ENCODE measurements at places on chromosomes 11 and 22. TPM values are rescaled to one million over a fixed set of nuclear protein-coding genes. Genes with fewer than 3 reads are reported as not detected.

- no peak for DNase-seq
Measured at GRCh38 chr22:45450921-45451651, 37.6 kb downstream of the RIBC2 start.

Gene PTPRJ
- total RNA-seq = 2.4 TPM

DNA sequence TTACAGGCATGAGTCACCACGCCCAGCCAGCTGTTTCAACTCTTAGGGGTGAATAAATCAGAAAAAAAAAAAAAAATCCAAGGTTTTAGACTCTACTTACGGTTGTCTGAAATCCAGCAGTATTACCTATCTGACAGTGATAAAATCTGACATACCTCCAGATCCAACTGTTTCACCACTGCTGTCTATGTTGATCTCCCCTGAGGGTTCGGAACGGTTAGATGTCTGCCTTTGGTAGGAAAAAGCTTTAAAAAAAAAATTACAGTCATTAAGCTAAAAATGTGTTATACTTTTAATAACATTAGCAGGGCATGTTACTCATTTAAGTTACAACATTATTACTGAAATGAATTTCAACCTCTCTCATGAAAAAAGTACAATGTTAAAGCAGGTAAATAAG, 21.1 kb downstream of the NCAPD3 start:
- DNase-seq = no peak

GRCh38 chr11:60389279-60389910, 6.9 kb upstream of the MS4A14 start:
- no peak for DNase-seq

DNA sequence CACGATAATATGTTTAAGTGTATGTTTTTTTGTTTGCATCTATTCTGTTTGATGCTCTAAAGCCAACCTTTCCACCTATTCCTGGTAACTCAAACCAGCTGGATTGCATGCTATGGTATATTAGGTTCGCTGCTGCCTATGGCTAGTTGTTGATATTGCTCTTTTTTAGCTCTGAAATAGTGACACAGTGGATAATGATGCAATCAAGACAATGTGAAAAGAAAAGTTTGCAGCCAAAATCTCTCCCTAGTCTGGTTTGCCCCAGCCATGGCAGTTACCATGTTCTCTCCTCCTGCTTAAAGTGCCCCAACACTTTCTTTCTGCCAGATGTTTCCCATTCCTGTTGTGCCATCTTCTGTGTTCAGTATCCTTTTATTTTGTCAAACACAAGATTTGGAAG, 269.7 kb downstream of the DYNC2H1 start:
- no peak for DNase-seq

Gene HARBI1
- 11.1 TPM for total RNA-seq

- no peak for DNase-seq
Measured at GRCh38 chr22:38171927-38172831, 9.5 kb downstream of the PLA2G6 start.

Gene STX5
- 40.7 TPM for total RNA-seq

DNA sequence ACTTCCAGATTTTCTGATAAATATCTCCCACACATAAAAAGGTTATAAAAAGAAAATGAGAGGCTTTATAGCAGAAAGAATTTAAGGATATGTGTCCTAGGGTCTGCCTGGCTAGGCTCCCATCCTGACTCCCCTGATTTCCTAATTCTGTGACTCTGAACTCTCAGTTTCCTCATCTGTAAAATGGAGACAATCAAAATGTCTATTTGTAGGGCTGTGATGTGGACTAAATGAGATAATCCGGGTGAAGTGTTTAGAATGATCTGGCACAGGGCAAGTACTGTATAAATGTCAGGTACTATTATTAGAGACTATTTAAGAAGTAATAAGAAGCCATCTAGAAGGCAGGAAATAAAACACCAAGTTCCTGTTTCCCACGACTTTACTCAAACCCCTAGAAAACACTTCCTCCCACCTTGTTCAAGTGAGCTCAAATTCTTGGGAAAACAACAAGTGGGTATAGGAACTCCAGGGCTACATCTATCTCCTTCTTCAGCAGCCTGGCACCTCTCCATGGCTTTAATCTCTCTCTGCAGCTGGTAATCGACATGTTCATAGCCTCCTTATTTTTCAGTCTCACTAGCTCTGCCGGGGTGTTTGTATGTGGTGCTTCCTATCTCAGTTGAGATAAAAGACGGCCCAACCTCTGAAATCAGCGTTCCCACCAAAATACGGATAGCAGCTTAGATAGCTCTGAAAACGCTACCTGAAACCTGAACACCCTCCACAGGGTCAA, 6.7 kb downstream of the ASCC2 start:
- no peak for DNase-seq

- no peak for DNase-seq
Measured at GRCh38 chr11:76141901-76142588, 64.3 kb downstream of the WNT11 start.

GRCh38 chr11:103525069-103525468, 415.8 kb downstream of the DYNC2H1 start:
- DNase-seq = no peak

DNA sequence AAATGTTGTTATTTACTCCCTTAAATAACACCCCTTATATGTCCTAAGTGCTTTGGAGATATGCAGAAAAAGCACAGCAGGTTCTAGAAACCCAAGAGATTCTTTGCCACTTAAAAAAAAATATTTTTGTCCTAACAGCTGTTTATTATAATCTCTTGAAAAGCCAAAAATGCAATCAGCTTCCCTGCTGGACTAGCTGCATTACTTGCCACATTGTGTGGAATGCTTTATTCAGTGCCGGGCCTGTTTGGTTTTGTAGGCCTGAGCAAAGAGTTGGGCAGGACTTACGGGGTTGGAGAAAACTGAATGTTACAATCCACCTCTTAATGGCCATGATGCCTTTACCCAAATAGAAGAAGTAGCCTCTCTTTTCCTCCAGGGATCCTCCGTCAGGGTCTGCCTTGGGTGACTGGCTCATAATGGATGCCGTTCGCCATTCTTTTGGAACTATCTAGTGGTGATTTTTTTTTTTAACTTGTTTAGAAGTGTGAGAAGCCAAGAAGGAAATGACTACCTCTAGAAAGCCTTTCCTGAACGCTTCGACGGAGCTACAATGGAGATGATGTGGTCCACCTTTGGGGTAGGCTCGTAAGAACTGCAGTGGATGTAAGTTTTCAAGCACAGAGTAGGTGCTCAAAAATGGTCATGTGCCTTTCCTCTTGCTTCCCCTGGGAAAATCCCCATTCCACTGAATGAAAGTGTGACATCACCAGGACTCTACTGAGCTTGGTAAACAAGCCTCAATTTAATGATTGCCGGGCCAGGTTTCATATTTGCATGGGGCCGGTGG, 241.3 kb upstream of the NCAM1 start:
- DNase-seq = no peak

Gene POU2AF2
- not detected for total RNA-seq

DNA sequence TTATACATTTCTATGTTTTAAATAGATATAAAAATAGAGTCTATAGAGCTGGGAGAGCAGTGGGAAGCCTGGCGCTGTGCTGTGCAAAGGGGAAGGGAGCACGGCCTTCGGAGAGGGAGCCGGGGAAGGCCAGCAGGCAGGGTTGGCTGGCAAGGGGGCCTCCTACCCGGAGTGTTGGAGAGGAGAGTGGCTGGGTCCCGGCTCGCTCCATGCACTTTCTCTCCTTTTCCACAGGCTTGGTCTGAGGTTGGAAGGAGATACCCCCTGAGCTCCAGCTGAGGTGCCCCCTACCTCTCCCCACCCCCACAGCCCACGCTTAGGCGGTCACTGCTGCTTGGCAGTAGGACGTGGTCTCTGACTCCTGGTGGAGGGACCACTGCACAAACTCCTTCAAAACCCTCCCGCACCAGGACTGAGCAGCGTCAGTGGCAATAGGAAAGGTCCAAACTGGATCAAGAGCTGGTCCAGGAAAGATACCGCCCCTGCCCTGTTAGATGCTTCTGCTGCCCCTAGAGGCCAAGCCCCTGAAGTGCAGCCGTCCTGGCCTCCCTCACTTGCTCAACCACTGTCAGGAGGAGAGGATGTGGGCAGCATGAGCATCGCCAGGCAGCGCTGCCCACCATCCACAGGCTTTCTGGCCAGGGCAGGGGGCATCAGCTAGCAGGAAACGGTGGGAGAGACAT, 52.9 kb downstream of the SYT13 start:
- DNase-seq = peak; percentile 89

DNA sequence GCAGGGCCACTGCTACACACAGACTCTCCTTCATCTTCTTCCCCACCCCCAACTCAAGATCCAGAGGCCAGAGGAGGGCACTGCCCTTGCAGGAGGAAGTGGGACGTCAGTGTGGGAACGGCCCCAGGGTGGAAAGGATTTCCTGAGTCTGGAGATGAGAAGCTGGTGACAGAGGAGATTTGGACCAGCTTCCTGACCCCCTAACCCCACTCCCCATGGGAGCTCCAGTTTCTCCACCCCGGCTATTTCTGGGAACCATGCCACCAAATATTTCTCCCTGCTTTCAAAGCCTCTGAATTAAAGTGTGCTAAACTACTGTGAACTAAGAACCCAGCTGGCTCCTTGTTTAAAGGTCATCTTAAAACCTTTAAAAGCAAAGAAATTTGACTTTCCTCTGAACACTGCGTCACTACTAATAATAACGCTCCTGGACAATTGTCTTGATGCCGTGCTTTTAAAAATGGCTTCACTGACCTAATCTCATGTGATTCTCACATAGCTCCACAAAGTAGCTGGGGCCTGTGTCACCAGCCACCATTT, 46.6 kb downstream of the CWC15 start:
- DNase-seq = no peak

DNA sequence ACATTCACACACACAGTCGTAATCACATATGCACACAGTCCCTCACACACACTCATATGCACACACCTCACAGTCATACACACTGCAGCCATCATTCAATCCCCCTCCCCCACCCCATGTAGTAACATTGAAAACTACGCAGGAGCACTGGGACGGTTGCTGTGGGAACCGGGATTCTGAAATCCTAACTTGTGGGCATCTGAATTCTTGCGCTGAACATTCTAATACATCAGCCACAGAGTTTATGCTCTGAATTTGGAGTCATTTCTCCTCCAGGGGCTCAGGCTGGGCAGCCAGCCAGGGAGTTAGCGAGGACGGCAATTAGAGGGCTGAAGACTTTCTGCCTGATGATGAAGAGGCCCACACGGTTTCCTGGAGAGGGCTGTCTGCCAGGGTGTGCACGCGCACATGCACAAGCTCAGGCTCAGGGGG, 32.7 kb downstream of the CD6 start:
- no peak for DNase-seq

Gene BEST1
- total RNA-seq = 4.6 TPM

DNA sequence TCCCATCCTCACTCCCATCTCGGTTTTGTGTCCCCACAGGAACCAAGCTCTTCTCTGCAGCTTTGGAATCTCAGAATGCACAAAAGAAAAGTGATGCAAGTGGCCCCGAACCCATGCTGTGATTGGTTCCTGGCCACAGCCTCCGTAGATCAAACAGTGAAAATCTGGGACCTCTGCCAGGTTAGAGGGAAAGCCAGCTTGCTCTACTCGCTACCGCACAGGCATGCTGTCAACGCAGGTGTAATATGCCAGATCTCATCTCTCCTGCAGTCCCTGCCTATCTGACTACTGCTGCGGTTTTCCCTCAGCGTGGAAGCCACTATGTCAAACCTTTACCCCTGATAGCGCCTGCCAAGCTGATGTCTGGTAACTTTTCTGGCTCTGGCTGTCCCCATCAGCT, 200.5 kb upstream of the LRRC4C start:
- no peak for DNase-seq

DNA sequence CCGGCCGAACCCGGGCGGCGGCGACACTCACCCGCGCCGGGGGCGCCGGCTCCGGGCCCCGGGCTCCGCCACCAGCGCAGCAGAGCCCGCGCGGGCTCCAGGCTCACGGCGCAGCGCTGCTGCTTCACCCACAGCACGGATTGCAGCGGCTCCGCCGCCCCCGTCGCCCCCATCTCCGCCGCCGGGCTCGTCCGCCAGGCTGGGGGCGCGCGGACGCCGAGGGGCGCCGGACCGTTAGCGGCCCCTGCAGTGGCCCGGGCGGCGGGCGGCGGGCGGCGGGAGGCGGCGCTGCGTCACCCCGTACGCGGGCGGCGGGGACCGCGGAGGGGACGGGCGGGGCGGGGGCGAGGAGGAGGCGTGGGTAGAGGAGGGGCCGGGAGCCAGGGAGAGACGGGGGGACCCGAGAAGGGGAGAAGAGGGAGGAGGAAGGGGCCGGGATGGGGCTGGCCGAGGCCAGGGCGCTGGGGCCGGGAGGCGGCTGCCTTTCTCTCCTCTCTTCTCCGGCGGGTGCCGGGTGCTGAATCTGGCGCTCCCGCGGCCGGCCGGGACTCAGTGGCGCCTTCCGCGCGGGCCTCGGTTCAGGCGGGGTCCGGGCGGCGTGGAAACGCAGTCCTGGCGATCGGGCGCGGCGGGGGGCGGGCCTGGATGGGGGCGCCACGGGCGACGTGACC, at the start of gene CERK:
TSS of gene CERK (minus strand) at position 277 of the 671 bp plus-strand sequence. CDS start at position 173, 104 bp downstream.
- DNase-seq = peak; percentile 75

Gene HEPHL1
- not detected for total RNA-seq

Data from glutamatergic neuron (in vitro differentiated cells).